ENCODE measurements at places on chromosomes 4 and X.

- no peak for DNase-seq
These were observed 26.3 kb downstream of the ANKRD50 start for GRCh38 chr4:124686279-124686678.

GRCh38 chr4:118723369-118723768 lies 38.2 kb downstream of the METTL14 start:
- DNase-seq: no peak

GRCh38 chr4:336099-336892 lies 1.3 kb upstream of the ZNF141 start:
- no peak for DNase-seq

DNA sequence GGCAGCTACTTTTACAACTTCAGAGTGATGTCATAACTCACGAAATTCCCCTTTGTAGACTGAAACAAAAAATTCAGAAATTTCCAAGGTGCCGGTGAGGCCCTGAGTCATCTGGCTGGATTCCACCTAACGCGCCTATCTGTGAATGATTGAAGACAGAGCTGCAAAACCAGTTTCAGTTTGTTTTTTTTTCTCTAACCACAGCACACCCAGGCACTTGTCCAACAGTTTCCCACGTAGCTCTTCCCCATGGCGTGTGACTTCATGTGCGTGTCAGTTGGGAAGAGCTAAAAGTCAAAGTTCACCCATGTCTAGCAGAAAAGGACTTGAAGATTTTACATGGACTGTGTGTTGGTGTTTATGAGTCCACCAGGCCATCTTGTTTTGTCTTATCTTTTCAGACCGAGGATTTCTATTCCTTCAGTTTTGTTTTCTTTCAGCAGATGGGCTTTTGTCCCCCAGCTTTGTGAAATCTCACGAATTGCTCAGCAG lies 16.4 kb downstream of the TCEANC start:
- DNase-seq: no peak

DNA sequence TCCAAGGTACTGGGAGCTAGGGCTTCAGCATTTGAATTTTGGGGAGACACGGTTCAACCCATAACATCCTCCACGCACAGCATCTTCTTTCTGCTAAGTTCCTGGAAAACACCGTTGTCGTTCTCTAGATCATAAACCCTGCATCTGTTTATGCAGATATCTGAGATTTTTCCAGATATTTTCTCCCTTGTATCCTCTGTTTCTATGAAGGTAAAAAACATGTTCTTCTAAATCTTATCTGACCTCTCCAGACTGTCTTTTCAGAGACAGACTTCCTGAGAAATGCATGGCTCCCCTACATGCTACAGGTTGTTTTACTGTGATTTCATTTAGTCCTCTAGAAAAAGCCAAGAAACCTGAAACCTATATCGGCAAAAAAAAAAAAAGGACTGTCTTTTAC lies 152.3 kb upstream of the KLF3 start:
- no peak for DNase-seq

GRCh38 chr4:156949373-156949814 lies 22.2 kb downstream of the PDGFC start:
- DNase-seq: no peak

DNA sequence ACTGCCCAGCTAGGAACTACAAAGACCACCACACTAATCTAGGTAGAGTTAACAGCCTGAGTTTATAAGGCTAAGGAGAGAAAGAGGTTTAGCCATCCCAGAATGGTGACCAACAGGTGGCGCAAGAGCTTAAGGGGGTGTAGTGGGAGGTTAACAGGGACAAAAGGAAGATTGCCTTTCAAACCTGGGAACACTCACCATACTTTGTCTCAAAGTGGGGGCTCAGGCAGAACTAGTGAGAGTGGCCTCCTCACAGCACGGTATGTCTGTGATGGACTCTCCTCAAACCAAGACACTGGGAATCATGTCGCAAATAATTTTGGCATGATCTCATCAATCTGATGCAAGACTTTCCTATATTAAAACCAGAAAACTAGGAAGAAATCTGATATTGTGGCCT lies 23.4 kb downstream of the CCNI start:
- DNase-seq: no peak

- no peak for DNase-seq
These were observed 828 bp downstream of the MCUB start for GRCh38 chr4:109560687-109561461.

DNA sequence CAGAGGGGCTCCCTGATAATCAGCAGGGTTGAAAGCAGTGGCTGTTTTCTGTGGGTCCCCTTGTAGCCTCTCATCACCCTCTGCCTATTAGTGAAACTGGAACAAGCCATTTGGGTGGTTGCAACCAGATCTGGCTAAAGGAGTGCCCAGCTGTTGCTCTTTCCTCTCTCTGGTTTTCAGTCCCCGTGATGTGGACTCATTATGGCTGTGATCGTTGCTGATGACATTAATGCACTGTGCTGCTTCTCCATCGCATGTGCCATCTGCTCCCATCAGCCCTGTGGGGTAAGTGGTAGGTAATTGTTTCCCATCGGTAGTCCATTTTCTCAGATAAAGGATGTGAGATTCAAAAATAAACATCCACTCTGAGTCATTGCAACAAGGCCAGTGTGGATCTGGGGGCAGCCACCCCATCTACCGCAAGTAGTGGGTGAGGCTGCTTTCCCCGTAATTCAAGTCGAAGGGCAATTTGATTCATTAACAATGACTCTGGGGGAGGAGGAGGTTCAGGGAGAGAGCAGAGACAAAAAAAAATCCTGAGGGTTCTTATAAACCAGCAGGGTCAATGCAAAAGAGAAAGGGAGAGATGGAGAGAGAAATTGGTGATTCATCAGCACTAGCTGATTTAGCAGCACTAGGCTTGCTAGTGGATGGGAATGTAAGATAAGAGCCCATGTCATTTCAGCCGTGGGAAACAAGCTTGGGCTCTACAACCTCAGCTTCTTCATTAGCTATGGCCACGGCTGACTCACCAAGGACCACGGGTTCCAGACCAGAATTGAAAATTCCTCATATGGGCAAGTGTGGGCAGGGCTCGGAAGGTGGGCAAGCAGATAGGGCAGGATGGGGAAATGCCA lies 357.8 kb downstream of the MID1IP1 start:
- DNase-seq: peak; percentile 73

Measured in NCI-H1436 treated with DMSO at 0.1 percent for 48 hours (cell line).